ENCODE measurements at places on chromosomes 7 and 10.

DNA sequence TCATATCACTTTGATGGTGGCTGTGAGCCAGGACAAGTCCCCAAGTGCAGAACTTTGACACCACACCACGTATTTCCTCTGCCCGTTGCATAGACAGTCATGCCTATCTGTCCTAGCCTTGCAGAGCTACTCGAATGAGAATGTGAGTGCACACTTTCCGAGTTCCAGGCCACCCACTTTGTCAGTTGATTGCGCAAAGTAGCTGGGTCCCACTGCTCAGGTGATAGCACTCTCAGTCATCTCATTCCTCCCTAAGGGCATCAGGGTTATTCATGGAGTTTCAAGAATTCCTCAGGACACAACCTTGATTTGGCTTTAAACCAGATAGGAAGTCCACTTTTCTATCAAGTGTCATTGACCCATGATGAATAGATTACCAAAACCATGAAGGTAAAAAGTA lies 19.3 kb downstream of the LSM5 start:
- DNase-seq, result no peak

- DNase-seq, result no peak
Measured at GRCh38 chr10:13705526-13706174, 118.9 kb downstream of the PRPF18 start.

GRCh38 chr10:132744839-132745238 lies 41.1 kb downstream of the NKX6-2 start:
- no peak for DNase-seq

GRCh38 chr10:76667408-76668370 lies 969.9 kb downstream of the KCNMA1 start:
- no peak for DNase-seq

DNA sequence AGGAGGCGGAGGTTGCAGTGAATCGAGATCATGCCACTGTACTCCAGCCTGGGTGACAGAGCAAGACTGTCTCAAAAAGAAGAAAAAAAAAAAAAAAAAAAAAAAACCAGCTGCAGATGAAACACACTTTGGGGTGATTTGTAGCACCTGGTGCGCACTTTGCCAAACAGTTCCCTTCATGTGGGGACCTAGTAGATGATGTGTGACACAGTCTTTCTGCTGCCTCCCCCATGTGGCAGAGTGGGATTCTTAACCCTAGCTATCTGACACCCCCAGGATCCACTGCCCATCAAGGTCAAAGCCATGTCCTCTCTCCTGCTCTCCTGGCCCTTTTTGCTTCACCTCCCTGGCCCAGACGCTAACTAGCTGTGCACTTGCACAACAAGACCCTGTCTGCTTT lies 52.1 kb upstream of the PDZD8 start:
- no peak for DNase-seq
